ENCODE measurements at places on chromosomes 6 and 20.
A peak's percentile ranks its signal among the peaks of the same experiment; 100 is the strongest.

DNA sequence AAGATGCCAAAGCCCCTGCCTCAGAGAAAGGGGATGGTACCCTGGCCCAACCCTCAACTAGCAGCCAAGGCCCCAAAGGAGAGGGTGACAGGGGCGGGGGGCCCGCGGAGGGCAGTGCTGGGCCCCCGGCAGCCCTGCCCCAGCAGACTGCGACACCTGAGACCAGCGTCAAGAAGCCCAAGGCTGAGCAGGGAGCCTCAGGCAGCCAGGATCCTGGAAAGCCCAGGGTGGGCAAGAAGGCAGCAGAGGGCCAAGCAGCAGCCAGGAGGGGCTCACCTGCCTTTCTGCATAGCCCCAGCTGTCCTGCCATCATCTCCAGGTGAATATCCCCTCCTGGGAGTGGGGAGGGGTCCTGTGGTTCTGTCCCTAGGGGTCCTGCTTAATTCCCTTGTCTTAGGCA, 1.1 kb downstream of the MYLK2 start:
- no peak for DNase-seq

DNA sequence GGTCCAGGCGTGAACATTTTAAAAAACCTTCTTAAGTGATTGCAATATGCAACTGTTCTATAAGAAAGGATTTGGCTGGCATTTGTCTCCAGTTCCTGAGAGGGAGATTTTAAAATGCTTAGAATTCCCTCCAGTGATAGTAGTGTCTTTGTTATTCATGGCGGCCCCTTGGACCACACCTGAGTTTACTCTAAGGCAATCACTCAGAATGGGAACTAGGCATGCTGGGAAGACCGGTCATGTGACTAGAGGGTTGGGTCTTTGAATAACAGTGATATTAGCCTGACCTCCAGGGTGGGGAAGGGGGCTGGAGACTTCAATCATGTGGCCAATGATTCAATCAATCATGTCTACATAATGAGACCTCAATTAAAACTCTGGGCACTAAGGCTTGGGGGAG, 50.7 kb upstream of the UTRN start:
- DNase-seq, result no peak

DNA sequence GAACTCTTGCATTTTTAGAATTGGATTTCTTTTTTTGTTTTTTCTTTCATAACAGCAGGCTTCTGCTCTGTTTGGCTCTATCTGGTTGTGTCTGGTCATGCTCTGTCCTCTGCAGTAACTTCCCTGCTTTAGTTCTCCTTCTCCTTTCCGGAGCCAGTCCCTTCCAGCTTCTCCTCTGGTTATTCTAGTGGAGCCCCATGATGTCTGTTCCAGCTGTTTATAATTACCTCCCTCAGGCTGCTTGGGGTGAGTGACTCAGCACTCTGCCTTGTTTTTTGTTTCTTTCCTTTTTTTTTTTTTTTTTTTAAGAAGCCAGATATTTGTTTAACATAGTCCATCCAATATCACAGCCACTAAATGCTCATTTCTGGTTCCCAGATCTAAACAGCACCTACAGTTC, 409.6 kb downstream of the MAFB start:
- DNase-seq, result peak; percentile 77

- no peak for DNase-seq
Observed at GRCh38 chr6:166754218-166755030, 127.4 kb upstream of the RPS6KA2 start.

- no peak for DNase-seq
Observed at GRCh38 chr20:1477896-1478490, 11.3 kb upstream of the NSFL1C start.

- no peak for DNase-seq
Observed at GRCh38 chr6:3663081-3663480, 88.4 kb downstream of the PXDC1 start.

DNA sequence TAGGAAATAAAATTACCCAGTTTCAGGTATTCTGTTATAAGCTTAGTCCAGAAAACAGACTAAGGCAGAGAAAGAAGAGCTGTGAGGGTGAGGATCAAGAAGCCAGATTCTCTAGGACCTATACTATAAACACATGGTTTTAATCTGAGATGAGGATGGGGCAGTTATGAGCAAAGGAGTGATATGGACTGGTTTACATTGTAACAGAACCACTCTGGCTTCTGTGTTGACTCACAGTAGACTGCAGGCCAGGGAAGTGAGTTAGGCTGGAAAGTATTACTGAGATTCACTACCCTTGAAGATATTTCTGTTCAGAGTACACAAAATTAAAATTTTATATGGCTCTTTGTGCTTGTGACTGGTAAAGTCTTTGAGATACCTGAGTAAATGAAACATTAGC, 3.2 kb upstream of the RWDD1 start:
- DNase-seq, result no peak

GRCh38 chr20:25584905-25585704, at the start of gene NINL:
TSS of gene NINL (minus strand) at chr20:25585531. CDS start at chr20:25526587, 58,944 bp downstream.
- DNase-seq, result peak; percentile 68

DNA sequence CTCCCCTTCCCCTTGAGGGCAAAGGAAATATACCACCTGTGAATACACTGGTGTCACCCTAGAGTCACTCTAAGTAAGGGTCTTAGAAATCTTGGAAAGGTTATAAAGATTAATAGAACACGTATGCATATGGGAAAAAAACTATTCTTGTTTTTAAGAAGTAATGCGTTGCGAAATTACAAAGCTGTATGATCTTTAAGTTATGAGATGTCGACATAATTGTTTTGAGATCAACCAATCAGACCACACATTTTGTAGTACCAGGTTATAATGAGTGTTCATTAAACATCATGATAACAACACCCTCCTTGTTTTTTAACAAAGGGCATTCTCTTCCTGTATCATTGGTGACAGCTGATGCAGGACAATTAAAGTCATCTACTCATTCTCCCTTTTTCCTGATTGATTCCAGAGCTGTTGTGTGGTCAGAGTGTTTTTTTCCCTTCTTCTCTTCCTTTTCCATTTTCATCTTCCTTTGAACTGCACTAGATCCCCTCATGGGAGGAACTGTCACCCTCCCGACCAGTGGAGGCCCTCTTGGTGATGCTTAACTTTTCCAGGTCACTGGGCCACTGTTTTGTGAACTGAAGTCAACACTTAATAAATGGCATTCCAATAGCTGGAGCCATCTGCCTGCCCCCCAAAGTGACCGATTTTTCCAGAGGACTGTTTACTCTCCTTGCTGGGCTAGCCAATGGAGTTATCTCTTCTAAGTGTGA, 37.0 kb downstream of the PRDM1 start:
- DNase-seq, result no peak

DNA sequence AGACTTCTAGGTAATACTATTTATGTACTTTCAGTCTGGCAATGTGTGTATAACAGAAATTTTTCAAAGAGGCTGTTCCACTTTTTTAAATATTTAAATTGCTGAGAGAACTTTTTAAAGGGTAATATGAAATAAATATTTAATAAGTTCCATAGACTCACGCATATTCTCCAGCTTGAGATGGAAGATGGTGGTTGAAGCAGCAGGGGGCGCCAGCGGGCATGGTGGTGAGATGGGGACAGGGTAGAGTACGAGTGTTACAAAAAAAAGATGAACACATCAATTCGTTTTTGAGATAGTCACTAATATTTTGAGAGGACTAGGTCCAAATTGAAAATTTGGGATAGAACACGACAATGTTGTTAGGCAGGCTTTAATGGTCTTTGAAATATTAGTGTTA, 68.4 kb downstream of the RSPO3 start:
- DNase-seq, result peak; percentile 10

DNA sequence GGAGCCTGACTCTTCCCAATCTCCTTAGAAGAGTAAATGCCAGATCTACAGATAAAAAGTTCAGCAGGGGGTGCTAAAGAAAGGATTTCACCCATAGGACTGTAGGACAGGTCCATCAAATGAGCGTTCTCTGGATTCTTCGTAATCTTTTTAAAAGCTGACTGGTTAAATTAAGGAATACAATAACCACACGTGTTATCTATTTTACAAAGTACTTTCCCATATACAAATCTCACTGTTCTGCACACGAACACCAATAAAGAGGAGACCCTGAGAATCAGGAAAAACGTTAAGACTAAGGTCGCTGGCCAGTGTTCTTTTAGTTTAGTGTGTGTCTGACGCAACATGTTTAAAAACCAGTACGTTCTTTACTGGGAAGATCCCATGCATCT, 542 bp downstream of the TUBE1 start:
- peak; percentile 81 for DNase-seq

GRCh38 chr20:6560978-6561377, 206.5 kb upstream of the BMP2 start:
- DNase-seq, result no peak

- no peak for DNase-seq
Observed at GRCh38 chr20:62760856-62761758, 35.2 kb upstream of the MRGBP start.

Data from NCI-H2171 treated with DMSO at 0.1 percent for 48 hours (cell line).